ENCODE measurements at places on chromosomes 7 and 10. TPM values are rescaled to one million over a fixed set of nuclear protein-coding genes. Genes with fewer than 3 reads are reported as not detected.

GRCh38 chr7:118281196-118281595 is 56.7 kb downstream of the ANKRD7 start:
- no peak for DNase-seq

Gene UCMA
- not detected for total RNA-seq

GRCh38 chr7:138538518-138538917 is 78.5 kb downstream of the TRIM24 start:
- DNase-seq, result no peak

DNA sequence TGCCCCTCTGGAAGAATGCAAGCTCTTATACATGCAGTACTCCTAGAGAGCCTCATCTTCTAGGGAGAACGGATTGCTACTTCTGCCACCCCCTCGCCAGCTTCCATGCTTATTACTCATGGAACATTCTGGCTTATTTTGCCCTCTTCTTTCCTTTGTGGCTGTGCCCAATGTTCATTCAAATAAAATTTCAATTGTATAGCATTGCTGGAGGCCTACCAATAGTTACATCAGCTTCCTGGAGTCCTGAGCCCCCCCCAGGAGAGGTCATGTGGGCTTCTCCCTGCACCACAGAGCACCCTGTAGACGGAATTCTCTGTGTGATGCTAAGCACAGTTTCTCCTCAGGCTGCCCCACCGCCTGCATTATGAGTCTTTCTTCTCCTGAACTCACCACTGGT is 1094.0 kb downstream of the KCNMA1 start:
- DNase-seq, result no peak

GRCh38 chr7:73909051-73909941 is 48.3 kb downstream of the TMEM270 start:
- DNase-seq, result no peak

GRCh38 chr10:124717911-124718741 is 26.1 kb downstream of the FAM53B start:
- DNase-seq, result no peak

DNA sequence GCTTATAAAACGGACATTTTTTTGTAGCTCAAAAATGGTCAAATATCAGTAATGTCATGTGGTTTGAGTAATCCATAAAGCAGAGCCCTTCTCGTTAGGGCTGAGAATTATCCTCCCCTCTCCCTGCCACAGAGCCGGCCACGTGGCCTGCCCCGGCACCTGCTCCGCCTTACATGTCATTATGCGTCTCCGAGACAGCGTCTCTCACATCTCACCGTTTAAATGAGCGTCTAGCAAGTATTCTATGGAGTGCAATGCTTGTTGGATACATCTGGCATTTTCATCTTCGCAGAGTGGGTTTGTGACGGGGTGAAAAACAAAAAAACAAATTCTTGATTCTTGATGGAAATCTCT is 86.1 kb downstream of the CUX1 start:
- DNase-seq, result no peak

GRCh38 chr7:55344840-55345239 is 20.3 kb upstream of the LANCL2 start:
- DNase-seq, result no peak

DNA sequence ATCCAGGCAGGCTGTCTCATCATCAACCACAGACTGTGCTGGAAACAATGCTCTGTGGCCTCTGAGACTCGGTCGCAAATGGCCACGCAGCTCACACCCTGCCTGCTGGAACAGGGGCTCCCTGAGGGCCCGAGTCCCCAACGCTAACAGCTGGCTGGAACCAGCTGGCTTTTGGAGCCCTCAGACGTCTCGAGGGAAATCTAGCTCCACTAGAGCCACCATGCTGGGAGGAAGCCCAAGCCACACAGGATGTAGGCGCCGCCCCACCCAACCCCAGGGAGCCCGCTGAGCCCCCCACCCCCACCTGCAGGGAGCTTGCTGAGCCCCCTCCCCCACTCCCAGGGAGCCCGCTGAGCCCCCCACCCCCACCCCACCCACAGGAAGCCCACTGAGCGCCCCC is 21.4 kb upstream of the PDGFA start:
- no peak for DNase-seq

Gene OPN4
- total RNA-seq, result not detected

DNA sequence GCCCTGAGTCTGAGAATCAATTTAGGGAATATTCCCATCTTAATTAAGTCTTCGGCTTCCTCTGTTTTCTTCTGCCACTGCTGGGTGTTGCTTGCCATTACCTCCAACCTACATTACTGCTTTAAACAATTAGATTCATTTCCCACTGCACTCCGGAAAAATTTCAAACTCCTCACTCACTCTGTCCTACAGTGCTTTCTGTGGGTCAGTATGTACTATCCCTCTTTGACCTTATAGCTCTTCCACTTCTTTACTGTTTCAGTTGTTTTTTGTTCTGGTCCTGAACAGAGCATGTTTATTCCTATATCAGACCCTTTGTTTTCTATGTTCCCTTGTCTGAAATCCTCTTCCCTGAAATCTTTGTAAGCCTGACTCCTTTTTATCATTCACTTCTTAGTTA is 160.6 kb downstream of the MAGI2 start:
- DNase-seq, result no peak

GRCh38 chr10:95691281-95691680 is 2.4 kb downstream of the TCTN3 start:
- no peak for DNase-seq

- no peak for DNase-seq
These were observed 54.8 kb upstream of the PLPP4 start for GRCh38 chr10:120402147-120402766.

- no peak for DNase-seq
These were observed 1.4 kb downstream of the MTURN start for GRCh38 chr7:30136117-30136731.

- DNase-seq, result no peak
These were observed 187.2 kb upstream of the CXCL12 start for GRCh38 chr10:44572146-44572545.

Gene MSRB2
- 38.0 TPM for total RNA-seq

DNA sequence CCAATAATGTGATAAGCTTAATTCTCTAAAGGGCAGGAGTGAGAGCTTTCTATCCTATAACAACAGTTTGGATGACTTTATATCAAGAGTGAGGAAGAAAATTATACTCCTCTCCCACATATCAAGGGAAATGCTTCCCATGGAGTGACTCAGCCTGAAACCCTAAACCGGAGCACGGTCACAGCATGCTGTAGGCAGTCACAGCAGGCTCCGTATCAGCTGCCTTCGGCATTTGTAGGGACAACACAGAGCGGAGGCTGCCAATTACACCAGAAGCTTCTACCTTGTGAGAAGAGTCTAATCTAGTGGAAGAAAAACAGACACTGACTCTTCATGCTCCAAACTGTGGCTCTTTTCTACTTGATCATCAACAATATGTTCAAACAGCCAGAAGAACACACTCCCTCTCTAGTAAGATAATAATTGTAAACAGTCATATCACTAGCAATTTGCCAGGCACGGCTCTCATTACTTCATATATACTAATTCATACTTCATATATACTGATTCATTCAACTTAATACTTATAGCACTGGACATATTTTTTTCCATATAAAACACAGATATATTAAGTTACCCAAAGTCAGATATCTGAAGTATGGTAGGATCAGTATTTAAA is 65.9 kb downstream of the DGKB start:
- DNase-seq, result no peak

GRCh38 chr7:36904101-36904500 is 179.8 kb upstream of the AOAH start:
- DNase-seq, result no peak

Gene KIF5B
- total RNA-seq, result 78.1 TPM

Gene ZP3
- 1.1 TPM for total RNA-seq

- peak; percentile 24 for DNase-seq
These were observed 439.4 kb upstream of the FOXK1 start for GRCh38 chr7:4242706-4243105.

GRCh38 chr7:80450621-80451308 is 61.1 kb downstream of the GNAT3 start:
- DNase-seq, result no peak

GRCh38 chr7:158367634-158367982 is 220.0 kb downstream of the PTPRN2 start:
- no peak for DNase-seq

DNA sequence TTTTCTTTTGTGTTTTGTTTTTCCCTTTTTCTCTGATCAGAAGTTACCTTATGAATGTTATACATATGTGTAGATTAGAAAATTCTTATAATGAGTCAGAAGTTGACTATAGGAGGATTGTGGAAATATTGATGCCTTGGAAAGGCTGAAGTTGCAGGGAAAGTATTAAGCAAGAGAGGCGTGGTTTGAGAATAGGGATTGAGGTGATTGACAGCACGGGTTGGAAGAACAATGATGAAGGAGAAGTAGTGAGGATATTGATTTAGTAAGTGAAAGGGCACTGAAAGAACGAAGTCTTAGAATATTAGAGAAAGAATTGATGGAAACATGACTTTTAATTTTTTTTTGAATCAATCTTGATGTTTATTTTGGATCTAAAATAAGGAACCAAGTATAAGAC is 176.0 kb downstream of the EXOC4 start:
- DNase-seq, result no peak

Gene C10orf105
- total RNA-seq, result not detected

DNA sequence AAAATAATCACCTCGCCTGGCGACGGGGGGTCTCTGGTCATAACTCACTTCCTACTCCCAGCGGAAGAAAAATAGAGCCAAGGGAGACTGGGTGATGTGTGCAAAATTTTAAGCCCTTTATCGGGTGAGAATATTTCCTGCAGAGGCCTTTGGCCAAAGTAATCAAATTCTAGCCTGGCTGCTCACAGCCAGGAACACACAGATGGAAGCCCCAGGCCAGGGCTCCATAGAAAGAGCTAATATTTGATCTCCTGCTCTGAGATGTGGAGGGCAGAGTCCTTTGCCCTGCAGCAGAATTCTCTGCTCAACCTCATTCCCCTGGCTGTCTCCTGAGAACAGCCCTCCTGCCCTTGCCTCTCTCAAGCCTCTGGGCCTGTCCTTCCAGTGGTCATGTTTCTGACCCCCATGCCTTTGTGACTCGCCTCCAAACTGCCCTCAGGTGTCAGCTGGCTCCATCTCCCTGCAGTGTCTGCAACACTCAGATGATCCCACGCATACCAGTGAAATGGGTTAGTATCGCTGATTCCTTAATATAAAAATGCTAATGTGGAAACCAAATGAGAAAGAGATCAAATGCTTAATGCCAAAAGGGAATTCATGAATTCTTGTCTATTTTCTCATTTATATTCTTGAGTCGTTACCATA is 34.5 kb downstream of the FRMD4A start:
- DNase-seq, result no peak

DNA sequence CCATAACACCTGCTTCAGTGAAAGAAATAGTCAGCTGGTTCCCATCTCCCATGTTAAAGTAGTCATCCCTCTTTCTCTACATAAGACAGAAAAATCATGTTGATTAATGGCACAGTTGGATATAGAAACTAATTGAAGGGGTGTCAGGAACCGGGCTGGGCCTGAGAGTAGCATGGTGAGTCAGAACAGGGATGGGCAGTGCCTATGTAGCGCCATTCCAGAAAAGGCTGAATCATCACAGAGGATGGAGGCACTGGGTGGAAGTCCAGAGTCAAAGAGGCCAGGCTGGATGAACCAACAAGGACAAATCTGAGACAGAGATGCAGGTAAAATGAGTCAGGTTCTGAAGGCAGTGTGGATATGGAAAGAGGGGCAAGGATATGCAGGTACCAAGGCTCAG is 201.2 kb downstream of the LHFPL3 start:
- DNase-seq, result no peak

- no peak for DNase-seq
These were observed 63.3 kb downstream of the ZNF783 start for GRCh38 chr7:149325248-149325647.

Gene ARHGEF5
- total RNA-seq, result 3.5 TPM

GRCh38 chr10:131785121-131785460 is 115.7 kb upstream of the PPP2R2D start:
- peak; percentile 41 for DNase-seq

Gene A1CF
- total RNA-seq, result not detected

- peak; percentile 78 for DNase-seq
These were observed 147.1 kb downstream of the RNF216 start for GRCh38 chr7:5634107-5634950.

DNA sequence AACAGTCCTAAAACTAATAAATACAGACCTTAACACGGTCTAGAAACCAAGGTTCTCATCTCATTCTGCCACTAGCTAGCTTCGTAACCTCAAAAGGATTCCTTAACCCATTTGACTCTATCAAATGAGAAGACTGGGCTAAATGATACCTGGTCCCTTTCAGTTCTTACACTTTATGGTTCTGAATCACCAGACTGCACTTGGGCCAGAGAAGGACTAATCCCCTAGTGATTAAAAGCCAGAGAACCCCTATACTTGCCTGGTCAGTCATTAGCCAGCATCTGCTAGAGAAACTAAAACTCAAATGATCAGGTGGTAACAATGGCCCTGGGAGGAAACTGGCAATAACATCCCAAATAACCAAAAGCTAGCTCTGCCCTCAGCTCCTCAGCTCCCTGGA is 16.8 kb downstream of the TMEM243 start:
- no peak for DNase-seq

- DNase-seq, result no peak
These were observed 27.5 kb downstream of the LRRC27 start for GRCh38 chr10:132359305-132360040.

- no peak for DNase-seq
These were observed 10.4 kb upstream of the DLG5 start for GRCh38 chr10:77936697-77937567.

GRCh38 chr7:112144284-112145059 is 61.7 kb downstream of the DOCK4 start:
- no peak for DNase-seq

Gene IFIT2
- 0.85 TPM for total RNA-seq

Gene CFAP70
- total RNA-seq, result not detected

Gene SUN3
- total RNA-seq, result not detected

GRCh38 chr10:26213157-26213800 is 3.3 kb upstream of the GAD2 start:
- no peak for DNase-seq

Gene PAPSS2
- total RNA-seq, result 14.8 TPM

Gene PUS7
- total RNA-seq, result 17.2 TPM

DNA sequence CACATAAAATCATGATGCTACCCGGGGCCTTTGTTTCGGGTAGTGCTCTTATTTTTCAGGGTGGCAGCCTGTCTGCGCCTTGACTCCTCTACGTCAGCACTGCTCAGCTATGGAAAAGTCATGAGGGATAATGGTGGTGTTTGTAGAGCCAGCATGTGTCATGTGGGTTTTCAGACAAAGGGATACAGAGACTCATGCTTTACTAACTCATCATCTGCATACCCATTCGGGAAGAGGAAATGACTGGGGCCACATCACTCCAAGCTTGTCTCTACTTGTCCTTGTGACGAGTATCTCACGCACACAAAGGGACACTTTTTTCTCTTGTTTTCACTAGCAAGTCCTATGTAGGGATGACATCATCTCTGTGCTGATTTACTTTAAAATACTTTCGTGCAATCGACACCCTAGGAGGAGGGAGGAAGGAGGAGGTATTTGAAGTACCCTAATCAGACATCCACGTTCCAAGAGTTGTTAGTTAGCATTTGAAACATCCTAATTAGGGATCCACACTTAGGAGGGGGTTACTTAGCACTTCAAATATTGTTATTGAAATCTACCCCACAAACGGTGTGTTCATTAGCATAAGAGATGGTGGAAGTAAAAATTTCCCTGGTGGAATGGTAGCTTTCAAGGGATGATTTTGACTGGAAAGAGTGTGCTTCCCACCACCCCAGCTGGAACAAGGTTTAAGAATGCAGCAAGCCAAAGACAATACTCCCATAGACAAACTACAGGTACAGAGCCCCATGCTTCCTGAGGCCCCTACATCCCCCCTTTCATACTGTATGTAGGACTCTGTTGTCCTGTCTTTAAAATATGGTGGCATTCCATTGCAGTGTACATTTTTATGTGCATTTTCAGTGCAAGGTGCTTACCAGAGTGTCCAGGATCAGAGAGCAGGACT is 52.0 kb downstream of the THNSL1 start:
- DNase-seq, result no peak

- no peak for DNase-seq
These were observed 134.7 kb downstream of the NRP1 start for GRCh38 chr10:33199731-33200232.

All from ascending aorta (tissue), 2 donors.